Renal cortex interstitium (tissue), 15 donors: ENCODE measurements at places on chromosomes 2 and 18. TPM values are rescaled to one million over a fixed set of nuclear protein-coding genes. Genes with fewer than 3 reads are reported as not detected.

DNA sequence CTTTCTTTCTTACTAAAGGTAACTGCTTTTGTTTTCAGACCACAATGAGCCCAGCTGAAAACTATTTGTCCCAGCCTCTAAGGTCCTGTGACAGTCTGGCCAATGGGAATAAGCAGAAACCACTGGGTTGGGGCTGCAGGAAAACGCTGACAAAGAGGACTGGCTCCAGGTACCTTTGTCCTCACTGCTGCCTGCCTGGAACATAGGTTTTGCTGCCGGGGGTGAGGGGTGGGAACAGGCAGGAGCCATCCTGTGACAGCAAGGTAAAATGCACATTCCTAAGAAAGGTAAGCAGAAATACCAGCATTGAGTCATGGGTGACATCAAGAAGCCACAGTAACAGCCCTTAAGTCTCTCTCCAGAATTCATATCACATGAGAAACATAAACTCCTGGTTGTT, 21.6 kb downstream of the PTPN2 start:
- DNase-seq: no peak

DNA sequence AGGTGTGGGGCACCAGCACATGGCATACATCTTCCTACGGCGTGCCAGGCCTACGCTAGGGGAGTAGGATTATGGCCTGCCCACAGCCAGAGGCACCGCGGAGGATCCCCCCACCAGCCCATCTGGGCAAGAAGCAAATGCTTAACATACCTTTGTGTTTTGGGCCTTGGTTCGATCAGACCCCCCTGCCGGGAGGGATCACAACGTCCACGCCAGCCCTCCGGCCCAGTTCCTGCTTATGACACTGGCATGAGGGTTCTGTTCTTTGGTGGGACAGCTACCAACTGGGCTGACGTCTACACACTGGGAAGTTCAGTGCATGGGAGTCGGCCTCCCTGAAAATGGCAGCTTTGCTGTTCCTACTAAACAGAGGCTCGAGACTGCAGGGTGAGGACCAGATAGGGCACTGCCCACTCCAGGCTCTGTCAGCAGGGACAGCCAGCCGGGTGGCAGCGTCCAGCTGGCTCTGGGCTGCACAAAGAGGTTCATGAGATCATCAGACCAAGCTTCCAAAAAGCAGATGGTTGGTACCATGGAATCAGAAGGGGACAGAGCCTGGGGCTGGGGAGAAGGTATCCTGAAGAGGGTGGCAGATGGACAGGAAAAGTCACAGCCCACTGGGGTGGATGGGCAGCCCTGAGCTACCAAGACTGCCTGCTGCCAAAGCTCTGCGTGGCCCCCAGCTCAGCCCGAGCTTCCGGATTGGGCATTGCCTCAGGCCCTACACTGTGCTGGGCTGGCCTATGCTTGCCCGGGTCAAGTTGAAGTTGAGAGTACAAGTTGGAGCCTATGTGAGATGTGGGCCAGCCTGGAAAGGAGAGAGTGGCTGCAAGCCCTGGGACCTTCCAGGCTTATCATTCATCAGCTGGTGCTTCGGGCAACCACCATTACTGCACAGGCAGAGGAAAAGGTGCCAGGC, 61.7 kb upstream of the TEX51 start:
- no peak for DNase-seq

DNA sequence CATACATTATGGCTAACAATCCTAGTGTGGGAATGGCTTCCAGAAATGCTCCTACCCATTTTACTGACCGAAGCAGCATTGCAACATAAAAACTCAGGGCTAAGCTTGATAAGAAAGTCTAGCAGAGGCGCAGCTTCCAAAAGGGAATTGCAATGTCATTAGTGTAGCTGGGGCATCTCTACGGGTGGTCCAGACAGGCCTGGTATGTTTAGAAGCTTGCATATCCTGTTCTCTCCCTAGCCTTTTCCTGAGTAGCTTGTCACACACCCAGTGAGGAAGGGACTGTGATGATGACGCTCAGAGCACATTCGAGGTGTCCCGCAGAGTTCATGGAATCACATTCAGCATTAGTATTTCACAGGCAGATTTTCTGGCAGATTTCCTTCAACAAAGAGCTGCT, 38.0 kb upstream of the COL5A2 start:
- DNase-seq: no peak

DNA sequence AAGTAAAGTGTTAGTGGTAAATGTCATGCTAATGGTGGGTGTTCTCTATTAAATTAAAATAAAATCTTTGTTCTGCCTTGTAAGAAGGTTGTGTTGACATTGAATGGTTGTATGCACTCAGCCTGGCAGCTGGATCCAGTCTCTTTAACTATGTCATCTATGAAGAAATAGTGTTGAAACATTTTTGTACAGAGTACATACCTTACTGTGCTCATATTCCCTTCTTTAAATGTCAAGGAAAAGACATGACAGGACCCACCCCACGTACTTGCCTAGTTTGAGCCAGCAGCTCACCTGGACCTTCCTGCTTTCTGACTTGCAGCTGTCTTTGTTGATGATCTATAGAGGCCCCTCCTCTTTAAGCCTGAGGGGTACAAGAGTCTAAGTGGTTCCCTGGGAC, 85.6 kb upstream of the ST3GAL5 start:
- no peak for DNase-seq

- no peak for DNase-seq
Observed at GRCh38 chr2:169112841-169113240, 43.5 kb downstream of the DHRS9 start.

DNA sequence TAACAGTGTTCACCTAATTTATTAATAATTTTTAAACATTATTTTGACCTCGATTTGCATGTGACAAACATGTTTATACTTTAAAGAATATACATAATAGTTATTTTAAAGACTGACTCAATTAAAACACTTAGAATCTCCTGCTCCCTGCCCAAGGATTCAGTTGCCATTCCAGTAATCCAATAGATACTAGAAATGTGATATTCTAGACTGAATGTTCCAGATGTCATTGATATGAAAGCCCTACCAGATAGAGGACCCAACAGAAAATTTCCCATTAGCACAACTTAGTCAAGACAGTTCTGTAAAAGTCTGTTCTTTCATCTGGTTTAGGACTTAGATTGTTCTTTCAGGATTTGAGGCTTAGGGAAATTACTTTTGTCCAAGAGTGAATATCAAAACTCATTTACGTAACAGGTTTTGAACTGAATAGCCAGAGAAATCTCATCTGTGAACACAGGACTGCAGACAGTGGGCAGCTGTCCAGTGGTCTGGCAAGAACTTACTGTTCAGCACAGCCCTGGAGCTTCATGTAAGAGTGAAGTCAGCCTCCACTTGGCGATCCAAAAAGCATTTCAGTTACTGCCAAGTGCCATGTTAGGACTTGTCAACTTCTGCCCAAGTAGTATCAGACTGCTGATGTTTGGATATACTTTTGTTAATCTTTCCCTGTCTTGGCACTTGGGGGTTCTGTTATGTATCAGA, 77.5 kb downstream of the OSBPL6 start:
- no peak for DNase-seq

- no peak for DNase-seq
Observed at GRCh38 chr2:26541401-26542193, 63.7 kb upstream of the OTOF start.

DNA sequence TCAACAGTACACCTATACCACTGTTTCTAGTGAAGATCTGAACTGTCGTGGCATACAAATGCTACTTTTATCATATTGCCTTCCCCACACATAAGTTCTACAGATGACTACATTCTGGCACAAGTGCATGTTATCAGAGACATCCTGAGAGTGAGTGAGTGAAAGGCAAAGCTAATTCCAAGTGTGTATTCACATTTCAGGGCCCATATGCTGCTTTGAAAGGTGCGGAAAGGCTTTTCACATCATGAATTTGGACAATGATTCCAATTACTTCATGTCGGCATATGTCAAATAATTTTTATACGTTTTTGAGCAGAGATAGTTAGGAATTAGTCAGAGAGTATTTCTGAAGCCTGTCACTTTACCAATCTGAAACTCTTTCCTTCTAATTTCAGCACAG, 101.7 kb downstream of the GAREM1 start:
- no peak for DNase-seq

DNA sequence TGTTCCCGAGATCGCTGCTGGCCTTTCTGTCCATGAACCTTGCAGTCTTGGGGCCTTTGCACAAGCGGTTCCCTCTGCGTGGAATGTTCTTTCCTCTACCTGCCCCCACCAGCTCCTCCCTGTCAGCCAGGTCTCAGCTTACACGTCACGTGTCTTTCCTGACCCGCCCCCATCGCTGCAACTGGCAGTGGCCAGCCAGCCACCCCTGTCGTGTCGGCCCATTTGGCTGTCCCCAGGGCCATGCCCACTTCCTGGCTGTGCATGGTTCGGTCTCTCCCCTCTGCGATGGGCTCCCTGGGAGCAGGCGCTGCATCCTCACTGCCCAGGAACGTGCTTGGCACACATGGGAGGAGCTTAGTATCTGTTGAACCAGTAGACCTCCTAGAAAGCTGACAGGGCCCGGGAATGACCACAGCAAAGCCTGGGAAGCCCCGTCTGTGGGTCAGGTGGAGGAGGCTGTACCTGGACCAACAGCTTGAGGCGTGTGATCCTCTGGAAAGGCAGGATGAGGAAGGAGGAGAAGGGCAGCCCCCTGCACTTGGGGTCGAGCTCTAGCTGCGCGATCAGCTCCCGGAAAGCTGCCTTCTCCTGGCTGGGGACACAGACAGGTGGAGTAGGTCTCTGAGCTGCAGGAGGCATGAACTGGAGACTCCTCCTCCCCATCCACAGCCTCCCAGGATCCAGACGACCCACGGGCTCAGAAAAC, 21.0 kb downstream of the SNORC start:
- no peak for DNase-seq

GRCh38 chr2:72993933-72994280, 76.6 kb downstream of the EMX1 start:
- no peak for DNase-seq

GRCh38 chr2:48415836-48416515, 114.0 kb upstream of the STON1 start:
- no peak for DNase-seq

- no peak for DNase-seq
Observed at GRCh38 chr2:106116248-106116647, 77.9 kb downstream of the UXS1 start.

GRCh38 chr2:187493180-187493579, 45.1 kb upstream of the CALCRL start:
- DNase-seq: no peak

DNA sequence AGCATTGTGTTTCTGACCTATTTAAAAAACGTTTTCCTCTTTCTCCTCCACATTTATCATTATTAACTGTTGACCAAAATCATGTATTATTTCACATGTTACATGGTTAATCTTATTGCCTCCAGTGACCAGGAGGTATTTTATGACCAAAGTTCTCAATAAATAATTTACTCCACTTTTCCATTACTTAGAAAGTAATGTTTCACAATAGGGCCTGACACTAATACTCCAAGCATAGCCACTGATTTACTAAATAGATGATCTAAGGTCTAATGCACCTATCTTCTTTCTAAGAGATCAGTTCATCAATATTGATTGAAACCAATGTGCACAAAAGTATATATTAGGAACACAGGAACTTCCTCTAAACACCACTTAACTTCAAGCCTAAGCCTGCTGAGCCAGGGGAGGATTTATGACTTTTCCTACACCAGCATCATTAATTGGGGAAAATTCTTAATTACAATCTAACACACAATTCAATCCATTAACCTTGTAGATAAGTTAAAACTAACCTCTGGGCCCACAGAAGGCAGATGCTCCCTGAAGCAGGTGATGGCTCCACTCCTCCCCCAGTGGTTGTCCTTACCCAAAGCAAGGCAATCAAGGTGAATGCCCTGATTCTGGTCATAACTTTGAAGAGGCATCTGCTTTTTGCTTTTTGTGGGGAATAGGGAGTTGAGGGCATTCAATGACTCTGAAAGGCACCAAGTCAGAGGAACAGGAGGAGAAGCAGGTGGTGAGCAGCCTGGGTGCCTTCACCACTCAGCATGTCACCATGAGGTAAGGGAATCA, 33.9 kb downstream of the RBMS1 start:
- DNase-seq: no peak

DNA sequence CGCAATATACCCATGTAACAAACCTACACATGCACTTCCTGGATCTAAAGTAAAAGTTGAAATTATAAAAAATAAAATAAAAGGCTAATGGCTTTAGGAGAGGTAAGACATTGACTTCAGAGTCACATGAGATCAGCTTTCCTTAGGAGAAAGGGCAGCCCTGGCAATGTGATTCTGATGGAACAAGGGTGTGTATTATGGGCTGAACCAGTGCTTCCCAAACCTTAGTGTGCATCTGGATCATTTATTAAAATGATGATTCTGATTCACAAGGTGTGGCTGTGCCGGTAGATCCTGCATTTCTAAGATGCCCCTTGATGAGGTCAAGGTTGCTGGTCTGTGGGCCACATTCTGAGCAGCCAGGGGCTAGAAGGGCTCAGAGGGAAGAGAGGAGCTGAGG, 42.6 kb downstream of the LAMA3 start:
- DNase-seq: no peak

DNA sequence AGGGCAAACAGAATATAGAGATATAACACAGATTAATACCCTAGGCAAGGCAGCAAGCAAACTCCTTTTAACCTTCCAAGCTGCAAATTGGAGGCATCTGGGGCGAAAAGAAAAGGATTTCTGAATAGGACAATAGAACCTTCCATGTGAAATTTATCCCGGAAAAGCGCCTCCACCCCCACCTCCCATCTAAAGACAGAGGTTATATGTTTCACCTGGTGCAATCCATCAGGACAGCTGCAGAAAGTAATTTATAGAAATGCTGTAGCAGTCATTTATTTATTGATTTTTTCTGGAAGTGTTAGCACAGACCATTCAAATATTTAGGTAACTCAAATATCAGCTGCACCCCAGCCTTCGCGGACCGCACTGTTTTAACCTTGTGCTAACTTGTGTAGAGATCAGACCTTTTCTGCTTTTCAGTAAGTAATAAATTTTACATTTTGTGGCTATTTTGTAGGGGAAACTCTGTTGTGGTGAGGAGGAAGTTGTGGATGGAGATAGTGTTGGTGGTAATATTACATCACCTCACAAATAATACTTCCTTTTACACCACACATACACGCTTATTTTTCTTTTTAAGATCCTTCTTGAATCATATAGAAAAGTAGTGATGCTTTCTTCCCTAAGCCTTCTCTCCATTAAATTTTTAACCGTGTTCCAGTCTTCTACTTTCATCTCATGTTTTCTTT, 919.3 kb upstream of the CDH2 start:
- no peak for DNase-seq

DNA sequence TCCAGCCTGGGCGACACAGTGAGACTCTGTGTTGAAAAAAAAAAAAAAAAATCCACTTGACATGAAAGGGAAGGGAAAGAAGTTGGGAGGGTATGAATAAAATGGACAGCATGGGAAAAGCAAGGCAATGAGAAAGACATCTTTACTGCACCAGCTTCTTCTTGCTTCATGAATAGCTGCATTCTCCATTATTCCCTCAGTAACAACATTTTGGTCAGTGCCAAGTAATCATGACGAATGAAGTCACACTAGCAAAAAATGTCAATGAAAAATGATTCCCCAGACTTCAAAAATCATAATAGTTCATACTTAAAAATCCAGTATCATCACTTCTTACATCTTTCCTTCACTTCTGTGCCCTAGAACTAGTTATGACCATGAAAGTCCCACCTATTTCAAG, 30.4 kb downstream of the ADAM17 start:
- DNase-seq: no peak

GRCh38 chr18:25646971-25647370, 295.0 kb upstream of the ZNF521 start:
- no peak for DNase-seq

Gene ZRANB3
- 8.8 TPM for polyA plus RNA-seq

Gene CCDC148
- polyA plus RNA-seq: 12.7 TPM

Gene PIEZO2
- polyA plus RNA-seq: 21.5 TPM

Gene MAP3K19
- 0.42 TPM for polyA plus RNA-seq

Gene GALNT5
- polyA plus RNA-seq: 0.62 TPM
